ENCODE measurements at places on chromosomes 12 and 14.

- DNase-seq, result no peak
Measured at GRCh38 chr14:103529383-103530365, 678 bp downstream of the TRMT61A start.

DNA sequence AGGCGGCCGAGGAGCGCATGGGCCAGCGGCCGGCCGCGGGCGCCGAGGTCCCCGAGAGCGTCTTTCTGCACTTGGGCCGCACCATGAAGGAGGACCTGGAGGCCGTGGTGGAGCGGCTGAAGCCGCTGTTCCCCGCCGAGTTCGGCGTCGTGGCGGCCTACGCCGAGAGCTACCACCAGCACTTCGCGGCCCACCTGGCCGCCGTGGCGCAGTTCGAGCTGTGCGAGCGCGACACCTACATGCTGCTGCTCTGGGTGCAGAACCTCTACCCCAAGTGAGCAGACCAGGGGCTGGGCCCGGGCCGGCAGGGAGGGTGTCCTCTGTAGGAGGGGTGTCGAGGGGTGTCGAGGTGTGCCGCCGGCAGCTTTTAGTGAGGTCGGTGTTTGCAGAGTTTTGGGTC lies 4.1 kb downstream of the TNFAIP2 start:
- no peak for DNase-seq

- no peak for DNase-seq
Measured at GRCh38 chr12:95390932-95391331, 83.0 kb upstream of the METAP2 start.

- DNase-seq, result no peak
Measured at GRCh38 chr14:104171029-104171697, 32.8 kb downstream of the KIF26A start.

DNA sequence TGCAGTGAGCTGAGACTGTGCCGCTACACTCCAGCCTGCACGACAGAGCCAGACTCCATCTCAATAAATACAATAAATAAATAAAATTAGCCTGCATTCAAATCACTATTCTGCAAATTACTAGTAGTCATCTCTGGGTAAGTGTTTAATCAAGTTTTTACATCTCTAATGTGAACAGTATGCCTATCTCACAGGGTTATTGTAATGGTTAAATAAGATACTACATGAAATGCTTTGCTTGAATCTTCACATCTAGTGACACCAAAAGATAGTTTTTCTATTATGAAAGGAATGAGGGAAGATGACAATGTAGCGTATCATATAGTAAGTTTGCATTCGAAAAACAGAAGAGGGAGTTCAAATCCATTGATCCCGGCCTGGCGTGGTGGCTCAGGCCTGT lies 2.1 kb downstream of the SRSF9 start:
- DNase-seq, result no peak

GRCh38 chr12:115190010-115190770 lies 506.2 kb upstream of the TBX3 start:
- no peak for DNase-seq

DNA sequence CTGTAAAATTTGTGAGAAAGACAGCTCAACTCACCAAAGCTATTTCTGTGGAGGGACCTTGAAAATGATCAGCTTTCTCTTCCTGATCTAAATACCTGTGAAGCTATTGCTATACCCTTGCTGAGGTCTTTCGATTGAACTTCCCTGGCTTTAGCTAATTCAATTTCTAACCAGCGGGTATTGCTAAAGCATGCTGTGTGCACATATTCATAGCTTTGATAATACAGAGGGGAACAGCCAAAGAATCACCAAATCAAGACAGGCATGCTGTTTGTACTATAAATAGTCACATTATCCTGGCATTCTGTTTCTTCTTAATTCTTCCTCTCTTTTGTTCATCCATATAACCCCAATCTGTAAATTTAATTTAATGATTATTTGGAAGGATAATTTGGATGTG lies 233.0 kb downstream of the LRFN5 start:
- DNase-seq, result no peak

DNA sequence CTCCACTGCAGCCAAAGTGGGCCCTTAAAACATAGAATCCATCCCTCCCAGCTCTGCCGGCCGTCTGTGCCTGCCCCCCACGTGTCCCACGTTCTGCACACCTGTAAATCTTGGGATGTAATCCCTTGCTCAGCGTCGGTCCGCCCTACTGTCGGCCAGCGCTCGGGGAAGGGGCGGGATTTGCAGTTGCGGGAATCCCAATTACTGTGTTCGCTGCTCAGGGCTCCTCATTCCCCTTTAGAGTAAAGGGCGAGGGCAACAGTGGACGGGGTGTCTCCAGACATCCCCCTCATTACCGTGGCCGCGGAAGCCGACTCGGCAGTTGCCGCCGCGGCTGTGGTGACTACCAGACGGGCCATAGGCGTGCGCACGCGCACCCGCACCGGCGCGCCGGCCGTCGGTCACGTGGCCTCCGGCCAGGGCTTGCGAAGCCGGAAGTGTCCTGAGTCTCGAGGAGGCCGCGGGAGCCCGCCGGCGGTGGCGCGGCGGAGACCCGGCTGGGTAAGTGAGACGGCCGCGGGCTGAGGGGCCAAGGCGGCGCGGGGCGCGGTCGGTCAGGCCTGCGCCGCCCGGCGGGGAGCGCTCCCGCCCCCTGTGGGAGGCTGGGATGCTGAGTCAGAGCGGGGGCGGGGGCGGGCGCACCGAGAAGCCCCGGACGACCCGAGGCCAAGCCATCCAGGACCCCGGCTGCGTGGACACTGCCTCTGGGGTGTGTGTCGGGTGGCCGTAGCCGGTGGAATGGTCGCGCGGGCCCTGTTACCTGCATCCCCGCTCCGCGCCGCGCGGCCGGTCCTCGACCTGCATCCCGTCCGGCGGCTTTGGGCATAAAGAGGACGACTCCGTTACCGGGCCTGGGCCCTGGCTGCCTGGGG lies at the start of gene TBK1:
TSS of gene TBK1 (plus strand) at position 434 of the 872 bp plus-strand sequence. CDS start 3,751 bp downstream, outside the sequence.
- DNase-seq, result peak; percentile 45

GRCh38 chr12:5269846-5270245 lies 162.1 kb upstream of the NTF3 start:
- DNase-seq, result no peak
